HL-60 (cell line): ENCODE measurements at places on chromosomes 7 and 10.

DNA sequence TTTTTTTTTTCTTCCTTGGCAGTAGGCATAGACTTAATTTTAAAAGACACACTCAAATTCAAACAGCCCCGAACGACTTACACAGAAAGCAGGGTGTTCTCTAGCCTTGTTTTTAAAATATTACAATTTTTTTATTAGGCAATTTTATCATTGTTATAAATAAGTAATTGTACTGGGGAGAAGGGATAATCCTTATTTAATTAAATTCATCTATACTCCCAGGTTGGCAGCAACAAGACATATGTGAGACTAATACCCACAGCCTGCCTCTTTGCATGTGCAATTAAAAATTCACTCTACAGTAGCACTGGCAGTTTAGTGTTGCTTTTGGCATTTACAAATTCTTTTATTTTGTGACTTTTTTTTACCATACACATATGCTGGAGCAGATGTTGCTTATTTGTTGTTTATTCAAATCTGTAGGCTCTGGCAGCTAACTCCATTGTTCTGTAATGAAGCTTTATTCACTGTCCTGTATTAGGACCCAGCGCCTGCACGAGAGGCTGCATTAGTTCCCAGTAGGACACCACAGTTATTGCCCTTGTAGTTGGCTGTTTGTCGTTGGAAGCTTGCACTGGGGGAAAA, 84.9 kb upstream of the PPP1R17 start:
- DNase-seq = no peak

DNA sequence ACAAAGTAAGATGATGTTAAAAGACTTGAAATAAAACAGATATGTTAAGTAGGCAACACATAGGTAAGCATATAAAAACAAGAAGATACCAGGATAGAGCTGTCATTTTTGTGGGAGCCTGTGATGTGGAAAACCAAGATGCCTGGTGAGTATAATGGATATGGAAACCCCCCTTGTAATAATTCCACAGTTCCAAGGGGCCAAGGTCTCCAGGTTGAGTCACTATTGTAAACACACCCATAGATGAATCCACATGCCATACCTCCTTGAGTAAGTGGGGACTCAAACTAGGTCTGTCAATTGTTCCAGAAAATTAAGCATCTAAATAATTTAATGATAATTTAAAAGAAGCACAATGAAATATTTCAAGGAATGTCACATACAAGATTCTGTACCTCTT, 15.9 kb downstream of the CAV1 start:
- no peak for DNase-seq

DNA sequence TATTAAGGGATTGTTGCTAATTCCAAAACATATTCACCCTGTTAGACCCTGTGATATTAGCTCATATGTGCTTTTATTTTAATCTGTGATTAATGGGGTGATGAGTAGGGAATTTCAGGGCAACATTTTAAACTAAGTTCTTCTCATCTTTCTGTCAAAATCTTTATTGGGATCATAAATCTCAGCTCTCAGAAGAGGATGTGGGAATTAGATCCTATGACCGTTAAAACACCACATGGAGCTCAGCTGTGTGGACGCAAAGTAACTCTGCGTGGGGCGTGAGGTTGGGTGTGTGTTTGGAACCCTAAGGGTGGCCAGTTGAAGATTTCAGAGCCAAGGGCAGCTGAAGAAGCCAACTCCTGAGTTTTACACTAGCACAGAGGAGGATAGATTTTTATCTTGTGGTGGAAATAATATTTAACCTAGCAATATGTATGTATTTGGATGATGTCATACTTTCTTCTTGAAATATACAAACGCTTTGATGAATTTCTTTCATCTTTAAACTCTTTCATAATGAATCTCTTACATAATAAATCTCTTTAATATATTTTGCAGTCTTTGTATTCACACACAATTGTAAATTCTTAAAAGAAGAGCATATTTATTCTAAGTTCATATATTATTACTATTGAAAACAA, 64.4 kb downstream of the EPDR1 start:
- DNase-seq = no peak

DNA sequence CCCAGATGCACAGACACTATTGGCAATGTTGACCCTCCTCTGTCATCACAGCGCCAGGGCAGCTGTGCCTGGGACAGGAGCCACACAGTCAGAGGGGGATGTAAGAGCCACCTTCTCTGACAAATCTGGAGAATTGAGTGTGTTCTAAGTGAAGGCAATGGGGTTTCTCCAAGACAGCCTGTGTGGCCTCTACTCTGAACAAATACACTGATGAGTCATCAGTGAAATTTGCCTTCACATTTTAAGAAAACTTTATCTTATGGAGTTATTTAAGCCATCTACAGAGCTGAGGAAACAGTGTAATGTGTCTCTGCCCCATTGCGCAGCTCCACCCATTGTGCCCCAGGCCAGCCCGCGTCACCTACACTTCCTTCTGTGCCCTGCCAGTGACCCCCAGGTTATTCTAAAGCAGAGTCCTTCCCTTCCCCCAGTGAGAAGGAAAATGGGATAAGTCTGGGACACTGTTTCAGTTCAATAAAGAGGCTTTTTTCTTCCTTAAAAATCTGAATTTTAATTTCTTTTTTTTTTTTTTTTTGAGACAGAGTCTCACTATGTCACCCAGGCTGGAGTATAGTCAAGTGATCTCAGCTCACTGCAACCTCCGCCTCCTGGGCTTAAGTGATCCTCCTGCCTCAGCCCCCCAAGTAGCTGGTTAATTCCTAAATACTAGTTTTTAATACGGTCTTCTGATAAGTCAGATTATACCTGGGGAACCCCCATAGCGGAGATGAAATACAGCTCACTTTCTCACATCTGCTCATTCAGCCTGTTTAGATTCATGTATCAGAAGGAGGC, 21.8 kb downstream of the AKR1E2 start:
- no peak for DNase-seq

GRCh38 chr10:85901599-85901998, 465.0 kb downstream of the GRID1 start:
- no peak for DNase-seq

- DNase-seq = no peak
These were observed 87.7 kb downstream of the SEM1 start for GRCh38 chr7:96621932-96622331.

GRCh38 chr7:151470711-151471110, 30.8 kb upstream of the CRYGN start:
- DNase-seq = peak; percentile 49

GRCh38 chr10:114631666-114632417, 26.2 kb downstream of the ABLIM1 start:
- DNase-seq = no peak

DNA sequence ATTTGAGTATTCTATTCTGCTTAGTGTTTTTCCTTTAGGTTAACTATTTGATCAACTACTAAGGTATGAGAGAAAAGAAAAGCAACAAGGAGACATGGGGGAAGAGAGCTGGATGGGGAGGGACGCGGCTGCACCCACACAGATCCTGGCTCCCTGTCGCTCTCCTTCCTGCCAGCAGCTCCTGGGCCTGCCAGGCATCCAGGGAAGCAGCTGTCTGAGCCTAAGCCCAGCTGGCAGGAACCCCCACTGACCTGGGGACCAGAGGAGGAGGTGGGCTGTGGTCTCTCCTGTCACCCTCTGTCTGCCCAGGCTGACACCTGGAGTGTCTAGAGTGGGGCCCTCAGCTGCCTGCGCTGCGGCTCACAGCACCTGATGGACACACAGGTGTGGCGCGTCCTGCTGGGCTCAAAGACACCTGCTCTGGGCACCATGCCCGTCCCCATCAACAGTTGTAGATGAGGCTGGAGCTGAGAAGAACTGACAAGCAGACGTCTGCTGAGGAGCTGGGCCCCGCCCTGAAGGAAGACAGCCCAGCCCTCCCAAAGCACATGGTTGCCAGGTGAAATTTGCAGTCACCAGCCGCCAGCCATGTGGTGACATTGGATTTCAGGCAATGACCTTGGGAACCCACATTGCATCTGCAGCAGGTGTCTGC, 207.9 kb downstream of the PLXNA4 start:
- no peak for DNase-seq

- no peak for DNase-seq
These were observed 188.7 kb downstream of the ADARB2 start for GRCh38 chr10:1548596-1548995.

- no peak for DNase-seq
These were observed 36.6 kb downstream of the PRKCQ start for GRCh38 chr10:6543431-6544005.

DNA sequence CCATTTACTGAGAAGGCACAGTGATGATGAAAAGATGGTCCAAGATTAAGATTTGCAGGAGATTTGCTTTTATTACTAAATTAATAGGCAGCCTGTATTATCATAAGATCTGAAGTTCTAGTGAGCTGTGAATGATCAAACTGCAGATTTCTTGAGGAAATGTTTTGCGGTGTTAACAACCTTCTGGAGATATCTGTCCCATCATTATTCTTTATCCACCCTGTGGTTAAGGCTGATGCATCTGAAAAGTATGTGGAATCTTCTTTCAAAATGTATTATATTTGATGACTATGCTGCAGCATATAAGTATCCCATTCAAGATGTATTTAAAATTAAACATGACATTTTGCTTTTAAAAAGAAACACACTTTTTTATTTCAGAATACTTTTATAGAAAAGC, 150.3 kb downstream of the POLR1F start:
- DNase-seq = no peak
